ENCODE measurements at places on chromosomes 13 and 19. TPM values are rescaled to one million over a fixed set of nuclear protein-coding genes. Genes with fewer than 3 reads are reported as not detected.

DNA sequence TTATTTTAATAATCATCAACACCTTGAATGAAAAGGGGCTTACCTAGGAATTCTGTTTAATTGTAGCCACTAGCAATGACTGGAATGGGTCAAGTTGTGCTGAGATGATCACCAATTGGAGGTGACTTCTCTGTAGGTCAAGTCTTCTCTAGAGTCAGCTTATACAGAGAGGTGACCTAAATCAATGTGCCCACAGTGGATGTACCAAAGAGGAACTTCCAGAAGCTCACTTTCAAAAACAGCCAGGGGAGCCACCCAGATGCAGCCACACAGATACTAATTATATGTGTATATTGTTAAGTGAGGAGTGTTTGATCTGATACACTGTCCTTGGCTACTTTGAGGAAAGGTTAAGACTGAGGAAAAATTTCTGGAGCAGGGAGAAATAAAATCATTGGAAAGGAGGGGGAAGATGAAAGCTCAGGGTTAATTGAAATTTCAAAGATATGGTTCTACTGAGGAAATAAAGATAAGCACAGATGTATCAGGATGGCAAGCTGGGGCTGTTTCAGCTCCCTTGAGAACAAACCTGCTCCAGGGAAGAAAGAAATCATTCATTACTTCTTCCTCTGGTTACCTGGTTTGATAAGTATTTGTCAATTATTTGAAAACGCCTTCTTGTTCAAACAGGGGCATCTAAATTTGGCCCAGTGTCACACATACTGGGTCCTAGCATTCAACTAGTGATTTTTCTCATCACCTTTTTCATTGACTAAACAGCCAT lies 5.1 kb downstream of the GPR183 start:
- H3K27me3 ChIP-seq: no peaks in the 10 kb centered on the region
- no peak overlapping the region for H3K27ac ChIP-seq
- no peak overlapping the region for H3K4me3 ChIP-seq
- no peak for DNase-seq
- no peaks in the 10 kb centered on the region for H3K36me3 ChIP-seq

GRCh38 chr13:29522044-29522685 lies 73.3 kb downstream of the SLC7A1 start:
- no peak overlapping the region for H3K4me3 ChIP-seq
- H3K4me1 ChIP-seq: no peaks in the 10 kb centered on the region

The ZNF780B gene
- total RNA-seq: 11.0 TPM

The SMG9 gene
- 6.3 TPM for total RNA-seq

DNA sequence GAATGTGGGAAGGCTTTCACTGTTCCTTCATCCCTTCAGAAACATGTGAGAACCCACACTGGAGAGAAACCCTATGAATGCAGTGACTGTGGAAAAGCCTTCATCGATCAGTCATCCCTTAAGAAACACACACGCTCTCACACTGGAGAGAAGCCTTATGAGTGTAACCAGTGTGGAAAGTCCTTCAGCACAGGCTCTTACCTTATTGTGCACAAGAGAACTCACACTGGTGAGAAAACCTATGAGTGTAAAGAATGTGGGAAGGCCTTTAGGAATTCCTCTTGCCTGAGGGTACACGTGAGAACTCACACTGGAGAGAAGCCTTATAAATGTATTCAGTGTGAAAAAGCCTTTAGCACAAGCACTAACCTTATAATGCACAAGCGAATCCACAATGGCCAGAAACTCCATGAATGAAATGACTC lies 18.6 kb downstream of the ZNF177 start:
- H3K4me3 ChIP-seq: no peak overlapping the region
- H3K27me3 ChIP-seq: no peaks in the 10 kb centered on the region
- no peaks in the 10 kb centered on the region for H3K4me1 ChIP-seq
- H3K27ac ChIP-seq: no peak overlapping the region

GRCh38 chr13:74449811-74450524 lies 315.8 kb upstream of the KLF12 start:
- H3K36me3 ChIP-seq: no peaks in the 10 kb centered on the region
- no peaks in the 10 kb centered on the region for H3K27me3 ChIP-seq
- no peak overlapping the region for H3K27ac ChIP-seq
- no peak overlapping the region for H3K4me3 ChIP-seq

The CGB1 gene
- total RNA-seq: not detected

DNA sequence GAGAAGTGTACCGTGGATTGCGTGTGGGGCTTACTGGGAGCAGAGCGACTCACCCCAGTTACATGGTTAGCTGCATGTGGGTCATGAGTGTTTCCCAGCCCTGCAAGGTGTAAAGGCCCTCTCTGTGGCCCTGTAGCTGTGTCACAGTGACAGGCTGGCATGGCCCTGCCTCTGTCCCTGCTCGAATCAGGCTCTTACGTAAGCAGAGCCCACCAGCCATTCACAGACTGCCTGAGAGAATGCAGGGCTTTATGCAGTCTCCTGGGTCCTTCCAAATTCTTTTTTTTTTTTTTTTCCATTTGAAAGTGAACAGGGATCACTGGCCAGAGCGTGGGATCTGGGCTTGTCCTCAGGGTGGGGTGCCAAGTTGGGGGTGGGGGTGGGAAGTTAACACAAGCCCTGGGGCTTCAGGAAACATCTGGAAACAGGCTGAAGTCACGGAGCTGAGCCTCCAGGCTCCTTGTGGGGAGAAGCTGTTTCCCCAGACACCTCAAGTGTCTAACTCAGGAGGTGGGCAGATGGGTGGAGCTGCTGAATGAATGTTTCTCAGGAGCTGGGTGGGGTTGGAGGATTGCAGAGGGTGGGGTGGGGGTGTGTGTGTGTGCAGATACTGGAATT lies 13.4 kb downstream of the TECR start:
- H3K4me1 ChIP-seq: peaks cover under 1% of the 10 kb centered on the region
- no peak for DNase-seq
- H3K27me3 ChIP-seq: no peaks in the 10 kb centered on the region
- H3K4me3 ChIP-seq: no peak overlapping the region
- H3K27ac ChIP-seq: 0 out of 2 replicates have a peak overlapping the region, but pooled peaks have one; percentile 39

GRCh38 chr13:25371875-25372283 lies at the start of gene ATP8A2:
ATP8A2 (plus strand) TSS chr13:25371974; CDS start chr13:25372213, 239 bp downstream.
- H3K27me3 ChIP-seq: peaks cover 47% of the 10 kb centered on the region
- peak within 1 kb of the TSS; percentile 77 for H3K4me3 ChIP-seq
- peaks cover 12% of the 10 kb centered on the region for H3K4me1 ChIP-seq
- DNase-seq: peak; percentile 58
- H3K27ac ChIP-seq: no peak within 1 kb of the TSS

DNA sequence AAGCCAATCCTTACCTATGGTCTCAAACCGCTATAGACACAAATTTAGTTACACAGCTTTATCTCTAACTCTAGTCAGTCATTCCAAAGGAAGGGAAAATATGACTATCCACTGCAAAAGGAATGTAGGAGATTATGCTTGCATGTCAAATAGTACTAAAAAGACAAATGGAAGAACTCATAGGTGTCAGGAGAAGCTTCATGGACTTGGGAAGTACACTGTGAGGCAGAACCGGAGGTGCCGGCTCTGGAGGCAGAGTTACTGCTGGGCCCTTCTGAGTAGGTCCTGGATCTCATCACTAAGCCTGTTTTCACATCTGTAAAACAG lies 97.5 kb downstream of the FOXO1 start:
- peaks cover 84% of the 10 kb centered on the region for H3K4me1 ChIP-seq
- no peak for DNase-seq
- 0 out of 2 replicates have a peak overlapping the region, but pooled peaks have one; percentile 10 for H3K27ac ChIP-seq
- H3K27me3 ChIP-seq: no peaks in the 10 kb centered on the region
- H3K36me3 ChIP-seq: no peaks in the 10 kb centered on the region
- H3K4me3 ChIP-seq: no peak overlapping the region

The RFPL4A gene
- total RNA-seq: not detected

The C2CD4C gene
- 12.5 TPM for total RNA-seq

GRCh38 chr19:50501186-50501567 lies 9.8 kb downstream of the JOSD2 start:
- H3K4me3 ChIP-seq: no peak overlapping the region
- no peak overlapping the region for H3K27ac ChIP-seq
- peaks cover 7% of the 10 kb centered on the region for H3K4me1 ChIP-seq
- H3K27me3 ChIP-seq: peaks cover 44% of the 10 kb centered on the region

The FAM83E gene
- 4.5 TPM for total RNA-seq

GRCh38 chr13:45951724-45952123 lies 100.2 kb upstream of the SIAH3 start:
- DNase-seq: no peak
- no peak overlapping the region for H3K4me3 ChIP-seq
- H3K4me1 ChIP-seq: no peaks in the 10 kb centered on the region

- H3K27ac ChIP-seq: no peak overlapping the region
- DNase-seq: no peak
- H3K4me3 ChIP-seq: no peak overlapping the region
- H3K27me3 ChIP-seq: no peaks in the 10 kb centered on the region
- H3K4me1 ChIP-seq: peaks cover 6% of the 10 kb centered on the region
- H3K36me3 ChIP-seq: no peaks in the 10 kb centered on the region
Observed at GRCh38 chr19:29268103-29268502, 55.2 kb upstream of the UQCRFS1 start.

- peaks cover 3% of the 10 kb centered on the region for H3K36me3 ChIP-seq
- no peaks in the 10 kb centered on the region for H3K4me1 ChIP-seq
- no peak for DNase-seq
- H3K27ac ChIP-seq: no peak overlapping the region
- no peak overlapping the region for H3K4me3 ChIP-seq
- H3K27me3 ChIP-seq: no peaks in the 10 kb centered on the region
Observed at GRCh38 chr13:108210551-108210950, 4.8 kb downstream of the LIG4 start.

DNA sequence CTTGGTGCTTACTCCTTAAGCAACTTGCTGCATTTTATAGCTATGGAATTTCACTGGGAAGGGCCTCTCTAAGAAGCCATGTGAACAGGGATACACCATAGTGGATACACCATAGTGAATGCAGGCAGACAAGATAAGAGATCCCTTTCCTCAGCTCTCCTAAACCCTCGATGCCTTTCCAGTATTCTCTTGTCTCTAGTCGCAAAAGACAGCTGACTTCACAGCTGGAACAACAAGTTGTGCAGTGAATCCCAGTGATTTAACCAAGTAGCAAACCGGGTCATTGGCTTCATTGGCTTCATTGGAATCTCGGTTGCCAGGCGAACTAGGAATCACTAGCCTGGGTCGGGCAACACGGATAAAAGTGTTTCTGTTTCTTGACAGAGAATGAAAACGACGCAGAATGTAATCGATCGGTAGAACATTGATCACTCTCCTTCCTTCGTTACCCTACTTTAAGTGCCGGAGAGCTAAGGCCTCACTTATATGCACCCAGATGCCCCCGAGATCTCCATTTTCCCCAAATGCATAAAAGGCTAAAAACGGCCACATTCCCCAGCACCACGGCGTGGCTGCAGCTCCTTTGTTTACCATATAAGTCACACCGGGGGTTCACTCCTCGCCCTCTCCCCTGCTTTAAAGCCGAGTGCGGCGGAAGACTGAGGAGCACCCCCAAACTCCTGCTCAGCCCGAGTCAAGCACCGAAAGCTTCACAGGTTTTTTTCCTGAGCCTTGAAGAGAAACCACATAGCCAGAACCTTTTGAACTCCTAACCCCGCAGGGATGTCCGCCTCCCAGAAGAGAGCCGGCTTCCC lies 674 bp downstream of the TRPC4 start:
- no peak overlapping the region for H3K27ac ChIP-seq
- H3K4me3 ChIP-seq: peak overlapping the region; percentile 74
- peak; percentile 59 for DNase-seq
- H3K36me3 ChIP-seq: no peaks in the 10 kb centered on the region
- peaks cover 13% of the 10 kb centered on the region for H3K4me1 ChIP-seq

GRCh38 chr19:41928221-41928683 lies at the start of gene ERFL:
ERFL (minus strand) TSS chr19:41928449; CDS start chr19:41912919, 15,530 bp downstream.
- peak within 1 kb of the TSS; percentile 63 for H3K4me3 ChIP-seq
- no peaks in the 10 kb centered on the region for H3K36me3 ChIP-seq
- peaks cover 98% of the 10 kb centered on the region for H3K27me3 ChIP-seq
- peak; percentile 50 for DNase-seq
- H3K4me1 ChIP-seq: peaks cover 23% of the 10 kb centered on the region

- H3K4me1 ChIP-seq: no peaks in the 10 kb centered on the region
- H3K36me3 ChIP-seq: no peaks in the 10 kb centered on the region
- no peak overlapping the region for H3K27ac ChIP-seq
- H3K4me3 ChIP-seq: no peak overlapping the region
- no peaks in the 10 kb centered on the region for H3K27me3 ChIP-seq
- no peak for DNase-seq
Observed at GRCh38 chr19:21084343-21084742, 2.3 kb downstream of the ZNF714 start.

DNA sequence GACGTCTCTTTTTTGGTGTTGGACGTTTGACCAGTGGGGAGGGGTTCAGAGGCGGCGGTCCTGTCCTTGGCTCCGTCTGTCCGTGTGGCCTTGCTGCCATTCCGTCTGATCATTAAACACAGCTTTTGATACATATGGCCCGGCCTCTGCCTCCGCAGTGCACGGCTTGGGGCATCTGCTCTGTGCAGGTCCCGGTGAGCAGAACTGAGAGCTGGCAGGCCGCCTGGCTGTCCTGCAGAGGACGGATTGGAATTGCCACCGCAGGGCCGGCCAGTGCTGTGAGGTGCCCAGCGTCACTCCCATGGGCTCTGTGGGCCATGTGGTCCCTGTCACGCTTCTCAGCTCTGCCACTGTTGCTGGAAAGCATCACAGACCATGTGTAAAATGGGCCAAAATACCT lies 5.4 kb upstream of the TMPRSS9 start:
- no peaks in the 10 kb centered on the region for H3K36me3 ChIP-seq
- no peak overlapping the region for H3K4me3 ChIP-seq
- H3K4me1 ChIP-seq: no peaks in the 10 kb centered on the region
- H3K27me3 ChIP-seq: no peaks in the 10 kb centered on the region
- H3K27ac ChIP-seq: no peak overlapping the region

- H3K4me3 ChIP-seq: peak overlapping the region; percentile 91
- H3K4me1 ChIP-seq: peaks cover 26% of the 10 kb centered on the region
- peaks cover 68% of the 10 kb centered on the region for H3K27me3 ChIP-seq
- no peak overlapping the region for H3K27ac ChIP-seq
- no peaks in the 10 kb centered on the region for H3K36me3 ChIP-seq
Observed at GRCh38 chr13:52845334-52845761, 3.1 kb downstream of the PCDH8 start.

GRCh38 chr13:76737526-76737925 lies 148.7 kb downstream of the KCTD12 start:
- H3K4me3 ChIP-seq: no peak overlapping the region
- no peak overlapping the region for H3K27ac ChIP-seq
- no peaks in the 10 kb centered on the region for H3K27me3 ChIP-seq
- no peak for DNase-seq
- H3K36me3 ChIP-seq: no peaks in the 10 kb centered on the region

Data from GM23338 (cell line).